ENCODE measurements at places on chromosomes 6 and 20. TPM values are rescaled to one million over a fixed set of nuclear protein-coding genes. Genes with fewer than 3 reads are reported as not detected.

Gene NRSN2
- 11.2 TPM for total RNA-seq

Gene MBOAT1
- 4.5 TPM for total RNA-seq

Gene SLC4A11
- 2.9 TPM for total RNA-seq

- no peak overlapping the region for H3K4me3 ChIP-seq
- DNase-seq: no peak
- H3K4me1 ChIP-seq: peaks cover 48% of the 10 kb centered on the region
- H3K36me3 ChIP-seq: no peaks in the 10 kb centered on the region
- no peak overlapping the region for H3K27ac ChIP-seq
- H3K27me3 ChIP-seq: no peaks in the 10 kb centered on the region
Observed at GRCh38 chr6:14271789-14272736, 154.5 kb downstream of the CD83 start.

DNA sequence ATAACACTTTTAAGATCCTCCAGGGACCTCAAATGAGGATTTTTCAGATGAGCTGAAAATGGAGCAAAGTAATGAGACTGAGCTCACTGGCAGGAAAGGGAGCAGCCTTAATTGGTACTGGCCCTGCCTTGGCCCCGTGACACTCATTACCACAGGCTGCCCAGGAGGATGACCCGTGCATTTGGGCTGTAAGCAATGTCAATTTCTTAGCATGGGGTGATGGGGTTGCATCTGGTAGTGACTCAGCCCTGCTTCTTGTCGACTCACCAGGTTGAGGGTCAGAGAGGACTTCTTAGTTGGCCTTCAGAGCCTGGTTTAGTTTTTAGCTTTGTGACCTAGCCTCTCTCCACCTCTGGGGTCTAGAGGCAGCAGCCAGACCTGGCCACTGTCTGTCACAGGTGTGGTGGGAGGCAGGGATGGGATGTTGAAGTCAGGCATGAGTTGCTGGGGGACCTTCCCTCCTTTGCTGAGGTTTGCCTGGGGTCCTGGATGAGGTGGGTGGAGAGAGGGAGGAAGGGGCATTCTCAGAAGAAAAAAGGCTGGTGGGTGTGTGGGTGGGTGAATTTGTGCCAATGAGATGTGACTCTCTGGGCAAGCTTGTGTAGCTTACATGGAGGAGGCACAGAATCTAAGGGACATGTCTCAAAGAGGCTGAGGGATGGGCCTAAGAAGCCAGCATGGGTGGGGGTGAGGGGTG, 25.9 kb upstream of the EPB41L1 start:
- H3K27ac ChIP-seq: no peak overlapping the region
- no peak for DNase-seq

DNA sequence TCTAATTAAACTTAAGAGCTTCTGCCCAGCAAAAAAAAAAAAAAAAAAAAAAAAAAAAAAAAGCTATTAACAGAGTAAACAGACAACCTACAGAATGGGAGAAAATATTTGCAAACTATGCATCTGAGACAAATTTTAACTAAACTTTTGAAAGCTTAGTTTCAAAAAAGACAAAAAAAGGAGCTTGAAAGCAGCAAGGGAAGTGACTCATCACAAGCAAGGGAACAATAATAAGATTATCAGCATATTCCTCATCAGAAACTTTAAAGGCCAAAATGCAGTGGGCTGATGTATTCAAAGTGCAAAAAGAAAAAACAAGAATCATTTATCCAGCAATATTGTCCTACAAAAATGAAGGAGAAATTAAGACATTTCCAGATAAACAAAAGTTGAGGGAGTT, 158.6 kb downstream of the RNF144B start:
- no peak overlapping the region for H3K4me3 ChIP-seq
- H3K36me3 ChIP-seq: no peaks in the 10 kb centered on the region
- no peak overlapping the region for H3K27ac ChIP-seq
- H3K4me1 ChIP-seq: no peaks in the 10 kb centered on the region

- no peaks in the 10 kb centered on the region for H3K36me3 ChIP-seq
- peaks cover 19% of the 10 kb centered on the region for H3K4me1 ChIP-seq
- H3K27me3 ChIP-seq: no peaks in the 10 kb centered on the region
- peak overlapping the region; percentile 12 for H3K27ac ChIP-seq
- H3K4me3 ChIP-seq: no peak overlapping the region
Observed at GRCh38 chr6:37134396-37135191, 35.4 kb upstream of the PIM1 start.

- no peak overlapping the region for H3K27ac ChIP-seq
- H3K36me3 ChIP-seq: no peaks in the 10 kb centered on the region
- H3K27me3 ChIP-seq: peaks cover 53% of the 10 kb centered on the region
Observed at GRCh38 chr20:62365814-62366369, 1.2 kb downstream of the LAMA5 start.

GRCh38 chr20:10972219-10972860, 298.5 kb upstream of the JAG1 start:
- H3K27ac ChIP-seq: no peak overlapping the region
- no peaks in the 10 kb centered on the region for H3K36me3 ChIP-seq
- no peaks in the 10 kb centered on the region for H3K27me3 ChIP-seq
- no peaks in the 10 kb centered on the region for H3K4me1 ChIP-seq
- no peak overlapping the region for H3K4me3 ChIP-seq

All from activated naive CD8-positive, alpha-beta T cell treated with anti-CD3 and anti-CD28 coated beads for 36 hours (primary cell).